ENCODE measurements at places on chromosomes 1 and 21. TPM values are rescaled to one million over a fixed set of nuclear protein-coding genes. Genes with fewer than 3 reads are reported as not detected.
A peak's percentile ranks its signal among the peaks of the same experiment; 100 is the strongest.

DNA sequence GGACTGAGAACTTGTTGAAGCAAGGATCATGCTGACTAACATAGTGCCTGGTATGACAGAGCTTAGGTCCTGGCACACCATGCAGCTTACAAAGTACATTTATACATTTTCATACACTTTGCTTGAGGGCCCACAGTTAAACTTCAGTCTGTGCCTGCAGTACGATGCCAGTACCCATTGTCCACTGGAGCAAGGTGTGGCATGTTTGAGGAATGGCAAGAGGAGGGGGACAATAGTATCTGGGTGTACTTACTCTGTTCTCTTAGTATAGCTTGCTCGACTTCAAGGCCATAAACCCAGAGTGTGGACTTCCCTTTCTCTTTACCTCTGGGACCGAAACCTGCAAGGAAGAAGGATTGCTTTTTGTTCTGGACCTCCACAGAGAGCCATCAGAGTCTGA is 6.8 kb upstream of the YBX1 start:
- no peak for DNase-seq

GRCh38 chr1:222390181-222390580 is 157.7 kb downstream of the HHIPL2 start:
- DNase-seq, result no peak

DNA sequence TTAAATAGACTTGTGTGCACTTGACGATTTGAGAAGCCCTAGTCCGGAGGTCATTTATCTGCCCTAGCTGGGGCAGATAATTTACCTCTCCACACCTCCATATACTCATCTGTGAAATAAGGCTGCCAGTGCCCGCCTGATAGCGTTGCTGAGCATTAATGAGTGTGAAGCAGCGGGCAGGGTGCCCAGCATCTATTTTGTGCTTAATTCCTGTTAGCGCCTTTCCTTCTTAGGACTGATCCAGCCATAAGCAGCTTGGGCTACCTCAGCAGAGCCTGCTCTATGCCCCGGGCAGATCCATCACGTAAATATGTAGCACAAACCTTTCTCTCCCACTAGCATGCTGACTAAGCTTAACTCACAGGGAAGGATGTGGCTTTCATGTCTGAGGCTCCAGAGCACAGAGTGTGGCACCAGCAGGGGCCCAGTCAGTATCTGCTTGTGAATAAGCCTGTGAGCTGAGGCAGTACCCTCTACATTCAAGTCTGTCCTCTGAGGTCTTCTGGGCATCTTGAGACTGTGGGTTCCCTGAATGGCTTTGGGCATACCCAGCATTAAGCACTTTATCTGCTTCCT is 21.5 kb upstream of the RNF187 start:
- DNase-seq, result no peak

DNA sequence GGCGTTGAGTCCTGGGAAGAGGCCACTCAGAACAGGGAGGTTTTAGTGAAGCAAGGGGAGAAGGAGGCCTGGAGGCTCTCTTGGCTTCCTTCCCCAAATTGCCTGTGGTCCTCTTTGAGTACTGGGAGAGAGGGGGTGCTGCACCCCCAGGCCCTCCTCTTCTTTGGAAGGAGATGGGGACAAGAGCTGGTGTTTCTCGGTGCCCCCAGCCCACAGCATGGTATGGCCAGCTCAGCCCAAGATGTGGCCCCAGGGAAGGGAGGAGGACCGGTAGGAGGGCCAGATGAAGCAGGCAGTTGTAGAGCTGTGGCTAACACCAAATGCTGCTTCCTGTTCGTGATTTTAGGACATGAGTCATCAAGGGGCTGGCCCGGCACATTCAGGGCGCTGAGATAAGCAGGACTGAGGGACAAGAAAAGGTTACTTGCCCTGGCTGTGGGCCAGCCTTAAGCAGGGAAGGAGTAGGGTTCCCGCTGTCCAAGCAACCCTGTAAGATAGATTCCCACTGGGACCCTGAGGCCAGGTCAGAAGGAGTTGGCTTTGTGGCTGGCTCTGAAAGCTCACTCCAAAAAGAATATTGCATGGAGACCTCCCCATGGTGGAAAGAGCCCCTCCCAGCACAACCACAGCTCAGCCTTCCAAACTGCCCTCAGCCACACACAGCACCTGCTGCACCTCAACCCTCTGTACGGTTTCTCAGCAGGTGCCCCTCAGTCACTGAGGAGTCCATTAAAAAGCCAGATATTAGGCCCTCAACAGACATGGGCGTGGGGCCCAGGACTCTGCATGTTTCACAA is 4.9 kb upstream of the TNFRSF1B start:
- no peak for DNase-seq

DNA sequence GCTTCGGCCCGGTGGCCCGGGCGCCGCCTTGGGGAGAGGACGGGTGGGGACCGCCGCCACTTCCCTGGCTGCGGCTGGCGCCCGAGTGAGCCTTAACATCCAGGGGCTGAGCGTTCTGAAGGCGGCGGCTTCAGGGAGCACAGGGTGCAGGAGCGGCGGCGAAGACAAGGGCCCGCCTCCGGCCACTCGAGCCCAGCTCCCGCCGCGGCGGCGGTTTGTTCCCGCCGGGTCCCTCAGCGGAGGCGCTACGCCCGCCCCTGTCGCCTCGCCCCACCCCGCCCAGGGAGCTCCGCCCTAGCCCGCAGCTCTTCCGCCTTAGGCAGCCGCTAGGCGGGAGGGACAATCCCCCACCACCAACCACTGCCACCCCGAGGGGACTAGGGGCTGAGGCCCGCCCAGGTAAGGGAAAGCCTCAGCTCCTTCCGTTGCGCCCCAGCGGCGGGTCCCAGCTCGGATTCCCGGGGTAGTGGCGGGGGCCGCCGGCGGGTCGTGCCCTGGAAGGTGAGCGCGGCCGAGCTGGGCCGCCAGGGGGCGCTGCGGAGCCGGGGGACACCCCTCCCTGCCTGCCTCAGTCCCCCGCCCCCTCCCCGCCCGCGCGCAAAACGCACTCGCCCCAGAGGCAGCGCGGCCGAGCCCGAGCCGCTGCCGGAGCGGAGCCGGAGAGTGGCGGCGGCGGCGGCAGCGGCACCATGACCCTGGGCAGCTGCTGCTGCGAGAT is at the start of gene FOXD2:
FOXD2 (plus strand) TSS at position 598 of the 718 bp plus-strand sequence; CDS start at position 690, 92 bp downstream.
- DNase-seq, result peak; percentile 32

DNA sequence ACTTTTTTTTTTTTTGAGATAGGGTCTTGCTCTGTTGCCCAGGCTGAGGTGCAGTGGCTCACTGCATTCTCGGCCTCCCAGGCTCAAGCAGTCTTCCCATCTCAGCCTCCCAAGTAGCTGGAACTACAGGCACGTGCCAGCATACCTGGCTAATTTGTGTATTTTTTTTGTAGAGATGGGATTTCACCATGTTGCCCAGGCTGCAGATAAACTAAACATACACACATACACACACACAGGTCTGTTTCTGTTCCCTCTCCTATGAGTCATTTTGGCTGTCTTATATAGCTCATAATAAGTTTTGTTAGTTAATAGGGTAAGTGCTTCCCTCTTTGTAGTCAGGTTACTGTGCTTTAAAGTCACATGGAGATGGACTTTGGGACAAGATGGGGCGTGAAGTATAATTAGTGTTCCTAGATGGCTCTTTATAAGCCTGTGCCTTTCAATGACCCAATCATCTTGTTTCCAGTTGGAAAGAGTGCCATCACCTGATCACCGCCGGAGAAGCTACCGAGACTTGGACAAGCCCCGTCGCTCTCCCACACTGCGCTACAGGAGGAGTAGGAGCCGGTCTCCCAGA is 9.1 kb downstream of the PRPF38A start:
- no peak for DNase-seq

DNA sequence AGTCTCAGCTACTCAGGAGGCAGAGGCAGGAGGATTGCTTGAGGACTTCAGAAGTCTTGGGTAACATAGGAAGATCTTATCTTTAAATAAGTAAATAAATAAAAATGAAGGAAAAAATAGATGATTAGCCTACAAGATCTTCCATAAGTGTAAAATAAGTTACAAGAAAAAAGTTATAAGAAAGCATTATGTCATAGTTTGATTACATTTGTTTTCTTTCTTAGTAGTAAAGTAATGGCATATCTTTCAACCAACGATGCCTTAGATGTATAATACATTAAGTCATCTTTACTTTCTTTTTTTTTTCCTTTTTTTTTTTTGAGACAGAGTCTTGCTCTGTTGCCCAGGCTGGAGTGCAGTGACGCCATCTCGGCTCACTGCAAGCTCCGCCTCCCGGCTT is 46.5 kb downstream of the SNRPE start:
- no peak for DNase-seq

- DNase-seq, result no peak
Observed at GRCh38 chr1:112870887-112871646, 84.9 kb downstream of the SLC16A1 start.

GRCh38 chr1:209627732-209628196 is 24.5 kb downstream of the LAMB3 start:
- DNase-seq, result peak; percentile 67

The FAM72D gene
- total RNA-seq, result 1.4 TPM

The GRIK1 gene
- 97.1 TPM for total RNA-seq

The CLEC20A gene
- total RNA-seq, result not detected

The SYCP1 gene
- total RNA-seq, result not detected

The LHX8 gene
- 0.64 TPM for total RNA-seq

All from cerebellum (tissue), 4 donors.